Activated CD4-positive, alpha-beta T cell treated with anti-CD3 and anti-CD28 coated beads, Interleukin-2, Interleukin-6, amounts not matched to agents 100 ng/mL and 50 ng/mL, durations not matched to agents 16 hours and 8 hours (primary cell): ENCODE measurements at places on chromosomes 3 and 15.

DNA sequence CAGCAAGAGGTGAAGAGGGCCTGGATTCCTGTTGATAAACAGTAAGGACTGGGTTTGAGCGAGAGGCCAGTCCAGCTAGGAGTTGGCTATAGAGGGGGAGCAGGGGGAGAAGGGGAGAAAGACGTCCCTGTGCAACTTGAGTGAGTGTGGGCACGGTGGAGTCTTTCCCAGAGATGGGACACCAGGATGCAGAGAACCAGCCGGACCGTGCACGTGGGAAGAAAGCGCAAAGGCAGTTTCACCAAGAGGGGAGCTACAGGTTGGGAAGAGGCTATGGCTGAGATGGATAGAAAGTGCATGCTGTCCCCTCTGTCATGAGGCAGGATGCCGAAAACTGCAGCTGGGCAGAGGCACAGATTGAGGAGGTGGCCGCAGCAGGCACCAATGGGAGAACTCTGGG lies 96.0 kb upstream of the TLE3 start:
- no peak for DNase-seq

- DNase-seq, result no peak
These were observed 38.6 kb downstream of the RFTN1 start for GRCh38 chr3:16474920-16475319.

DNA sequence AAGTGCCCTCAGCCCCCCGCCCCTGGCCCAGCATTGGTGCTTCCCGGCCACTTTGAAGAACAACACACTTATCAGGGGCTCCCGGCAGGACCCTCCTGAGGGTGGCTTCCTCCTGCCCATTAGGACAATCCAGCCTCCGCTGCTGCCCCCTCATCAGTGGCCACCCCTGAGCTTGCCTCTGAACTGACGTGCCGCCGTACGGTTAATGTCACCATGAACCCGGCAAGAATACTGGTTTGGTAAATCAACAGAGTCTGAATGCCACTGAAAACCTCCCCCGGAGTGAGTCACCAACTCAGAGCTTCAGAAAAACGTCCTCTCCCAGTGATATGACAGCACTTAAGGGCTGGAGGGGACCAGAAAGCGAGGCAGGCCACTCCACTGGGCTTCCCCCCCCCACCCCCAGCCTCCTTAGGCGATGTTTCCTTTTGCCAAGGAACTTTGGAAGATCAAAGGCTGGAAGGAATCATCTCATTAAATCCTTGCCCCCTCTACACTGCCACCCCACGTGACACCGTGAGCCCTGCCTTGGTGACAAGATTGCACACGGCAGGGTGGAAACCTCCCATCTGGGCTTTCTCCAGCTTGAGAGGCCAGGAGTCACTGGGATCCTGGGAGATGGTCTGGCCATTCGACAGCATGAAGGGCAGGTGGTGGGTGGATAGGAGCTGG lies 142.1 kb downstream of the NUP210 start:
- DNase-seq, result no peak

DNA sequence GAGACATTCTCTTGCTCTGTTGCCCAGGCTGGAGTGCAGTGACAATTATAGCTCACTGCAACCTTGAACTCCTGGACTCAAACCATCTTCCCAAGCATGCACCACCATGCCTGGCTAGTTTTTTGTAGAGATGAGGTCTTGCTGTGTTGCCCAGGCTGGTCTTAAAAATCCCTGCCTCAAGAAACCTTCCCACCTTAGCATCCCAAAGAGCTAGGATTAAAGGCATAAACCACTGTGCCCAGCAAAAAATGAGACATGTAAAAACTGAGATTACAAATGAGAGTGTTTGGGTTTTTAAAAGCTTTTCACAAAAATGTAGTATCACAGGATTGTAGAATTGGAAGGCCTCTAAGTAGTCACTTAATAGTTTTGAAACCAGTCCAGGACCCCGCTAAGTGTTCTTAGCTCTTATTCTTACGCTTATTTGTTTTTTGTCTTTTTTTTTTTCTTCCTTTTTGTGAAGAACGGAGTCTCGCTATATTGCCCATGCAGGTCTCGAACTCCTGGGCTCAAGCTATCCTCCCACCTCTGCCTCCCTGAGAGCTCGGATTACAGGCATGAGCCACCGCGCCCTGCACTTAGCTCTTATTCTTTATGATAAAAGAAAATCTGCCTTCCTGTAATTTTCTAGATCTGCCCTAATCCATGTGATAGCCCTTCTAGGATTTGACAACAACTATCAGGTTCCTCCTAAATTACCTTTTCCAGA lies 31.5 kb downstream of the KLHL18 start:
- DNase-seq, result no peak

DNA sequence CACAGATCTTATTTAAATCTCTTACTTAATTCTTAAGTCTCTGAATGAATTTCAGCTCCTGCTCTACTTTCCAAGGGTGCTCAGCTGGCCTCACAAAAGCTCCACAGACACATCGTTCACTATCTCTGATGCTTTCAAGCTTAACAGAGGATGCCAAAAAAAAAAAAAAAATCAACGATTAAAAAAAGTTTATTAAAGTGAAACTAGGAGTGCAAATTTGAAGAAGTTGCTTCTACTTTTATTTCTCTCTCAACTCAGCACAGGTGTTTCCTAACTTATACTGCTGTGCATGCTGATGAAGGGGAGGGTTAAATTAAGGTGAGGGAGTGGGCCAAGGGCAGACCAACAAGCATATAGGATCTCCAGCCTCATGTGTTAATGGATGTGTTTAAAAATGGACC lies 157.2 kb downstream of the TIGIT start:
- no peak for DNase-seq

GRCh38 chr3:4351164-4351855 lies 48.1 kb downstream of the SETMAR start:
- DNase-seq, result peak; percentile 43

GRCh38 chr3:31423482-31423881 lies 109.2 kb upstream of the STT3B start:
- no peak for DNase-seq

DNA sequence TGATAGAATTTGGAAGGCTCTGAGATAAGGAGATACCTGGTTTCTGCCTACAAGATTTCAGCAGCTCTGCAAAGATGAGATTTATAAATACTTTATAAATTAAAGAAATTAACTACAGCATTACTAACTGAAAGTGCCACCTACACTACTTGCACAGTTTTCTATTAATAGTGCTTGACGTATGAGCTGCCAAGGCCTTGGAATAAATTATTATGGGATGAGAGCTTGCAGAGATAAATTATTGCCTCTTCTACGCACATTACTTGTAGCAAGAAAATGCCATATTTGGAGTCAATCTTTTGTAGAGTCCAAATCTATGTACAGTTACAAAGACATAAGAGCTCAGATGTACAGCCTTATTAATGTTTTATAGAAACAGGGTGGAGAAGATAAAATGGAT lies 89.1 kb downstream of the BCHE start:
- DNase-seq, result no peak

- no peak for DNase-seq
These were observed 217.0 kb downstream of the EPHB1 start for GRCh38 chr3:135012101-135012500.

DNA sequence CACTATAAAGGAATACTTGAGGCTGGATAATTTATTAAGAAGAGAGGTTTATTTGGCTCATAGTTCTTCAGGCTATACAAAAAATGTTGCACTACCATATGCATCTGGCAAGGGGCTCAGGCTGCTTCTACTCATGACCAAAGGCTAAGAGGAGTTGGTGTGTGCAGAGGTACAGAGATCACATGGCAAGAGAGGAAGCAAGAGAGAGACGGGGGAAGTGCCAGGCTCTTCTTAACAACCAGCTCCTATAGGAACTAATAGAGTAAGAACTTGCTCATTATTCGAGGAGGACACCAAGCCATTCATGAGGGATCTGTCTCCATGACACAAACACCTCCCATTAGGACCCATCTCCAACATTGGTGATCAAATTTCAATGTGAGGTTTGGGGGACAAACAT lies 6.0 kb upstream of the FNDC3B start:
- no peak for DNase-seq

- no peak for DNase-seq
These were observed 8.6 kb downstream of the NT5DC2 start for GRCh38 chr3:52524752-52525679.

- no peak for DNase-seq
These were observed 467.4 kb upstream of the BCHE start for GRCh38 chr3:166304584-166304983.

GRCh38 chr15:81014446-81015093 lies 13.8 kb downstream of the TLNRD1 start:
- no peak for DNase-seq

- DNase-seq, result no peak
These were observed 80.9 kb downstream of the DGKG start for GRCh38 chr3:186281176-186281575.

GRCh38 chr15:99718421-99718820 lies 14.8 kb downstream of the LYSMD4 start:
- DNase-seq, result no peak
